ENCODE measurements at places on chromosomes 5 and 9.

DNA sequence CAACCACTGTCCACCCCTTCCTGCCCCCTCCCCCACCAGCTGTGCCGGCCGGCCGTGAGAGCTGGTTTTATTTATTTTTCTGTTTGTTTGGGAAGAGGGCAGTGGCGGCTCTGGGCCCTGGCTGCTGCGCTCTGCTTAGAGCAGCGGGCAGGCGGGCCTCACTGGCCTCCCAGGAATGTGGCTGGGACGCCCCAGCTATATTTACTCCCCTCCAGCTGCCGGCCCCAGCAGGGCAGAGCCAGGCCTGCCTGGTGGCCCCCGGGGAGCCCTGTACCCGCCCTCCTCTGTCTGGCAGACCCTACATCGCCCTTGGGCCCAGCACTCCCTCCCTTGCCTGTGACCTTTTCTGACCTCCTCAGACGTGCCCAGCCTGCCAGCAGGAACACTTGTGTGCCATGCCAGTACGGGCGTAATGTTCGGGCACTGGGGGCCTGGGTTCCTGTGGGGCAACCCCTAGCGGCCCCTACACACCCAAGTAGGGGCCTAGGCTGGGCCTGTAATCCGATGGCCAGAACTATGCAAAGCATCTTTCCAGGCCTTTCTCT, 7.7 kb downstream of the CXXC5 start:
- peaks cover 2% of the 10 kb centered on the region for H3K36me3 ChIP-seq
- H3K4me1 ChIP-seq: peaks cover 37% of the 10 kb centered on the region
- H3K27ac ChIP-seq: no peak overlapping the region
- H3K27me3 ChIP-seq: peaks cover 17% of the 10 kb centered on the region

DNA sequence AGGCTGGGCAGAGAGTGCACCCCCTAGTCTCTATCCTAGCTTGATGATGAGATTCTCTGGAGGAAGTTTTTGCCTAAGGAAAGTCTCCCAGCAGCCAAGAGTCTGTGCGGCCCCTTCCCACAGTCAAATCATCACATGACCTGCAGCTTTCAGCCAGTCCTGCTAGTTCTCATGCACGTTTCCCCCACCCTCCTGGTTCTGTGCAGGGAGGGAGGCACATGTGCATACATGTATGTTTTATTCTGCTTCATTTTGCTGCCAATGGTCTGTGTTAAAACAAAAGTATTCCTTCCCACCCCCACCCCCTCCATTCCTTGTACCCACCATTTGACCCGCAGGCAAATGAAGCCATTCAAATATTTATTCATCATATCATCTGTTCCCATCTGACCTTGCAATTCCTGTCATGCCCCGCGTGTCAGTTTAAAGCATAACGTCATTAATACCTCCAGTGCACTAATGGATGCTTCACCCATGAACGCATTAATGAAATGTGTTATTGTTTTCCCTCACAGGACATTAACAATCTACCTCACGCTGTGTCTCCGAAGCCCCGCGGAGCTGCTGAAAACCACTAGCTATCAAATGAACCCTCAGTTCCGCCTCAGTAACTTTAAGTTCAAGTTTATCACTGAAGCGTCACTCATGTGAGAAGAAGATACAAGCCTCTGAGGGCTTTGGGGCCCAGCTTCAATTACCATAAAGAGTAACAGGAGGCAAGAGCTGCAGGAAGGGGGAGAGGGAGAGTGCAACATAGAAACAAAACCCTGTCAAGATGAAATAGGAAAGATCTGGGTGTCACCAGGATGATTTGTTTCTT, 139.6 kb downstream of the RASEF start:
- no peak overlapping the region for H3K27ac ChIP-seq
- no peaks in the 10 kb centered on the region for H3K4me1 ChIP-seq
- no peak for DNase-seq
- no peak overlapping the region for H3K4me3 ChIP-seq
- H3K27me3 ChIP-seq: no peaks in the 10 kb centered on the region
- H3K36me3 ChIP-seq: no peaks in the 10 kb centered on the region

DNA sequence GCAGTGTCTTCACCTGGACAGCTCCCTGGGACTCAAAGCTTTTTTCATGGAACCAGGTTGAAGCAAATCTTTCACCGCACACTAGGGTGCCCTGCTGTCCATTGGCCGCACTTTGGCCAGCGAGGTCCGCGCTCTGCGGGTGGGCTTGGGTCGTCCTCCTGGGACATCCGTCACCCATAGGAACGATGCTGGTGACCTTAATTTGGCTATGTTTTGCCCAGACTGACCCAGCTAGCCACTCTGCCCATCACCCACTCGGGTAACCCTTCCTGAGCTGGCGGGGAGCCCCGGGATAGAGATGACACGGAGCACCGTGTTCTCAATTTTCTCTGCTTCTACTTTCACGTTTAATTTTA, 25.9 kb downstream of the ZDHHC11B start:
- H3K4me3 ChIP-seq: peak overlapping the region; percentile 83
- peak; percentile 10 for DNase-seq
- peaks cover 24% of the 10 kb centered on the region for H3K4me1 ChIP-seq
- H3K36me3 ChIP-seq: peaks cover 43% of the 10 kb centered on the region
- peak overlapping the region; percentile 93 for H3K27ac ChIP-seq

- DNase-seq: no peak
- H3K27ac ChIP-seq: no peak overlapping the region
- H3K27me3 ChIP-seq: no peaks in the 10 kb centered on the region
- peaks cover 1% of the 10 kb centered on the region for H3K4me1 ChIP-seq
Observed at GRCh38 chr9:137286975-137287383, 9.5 kb downstream of the TOR4A start.

DNA sequence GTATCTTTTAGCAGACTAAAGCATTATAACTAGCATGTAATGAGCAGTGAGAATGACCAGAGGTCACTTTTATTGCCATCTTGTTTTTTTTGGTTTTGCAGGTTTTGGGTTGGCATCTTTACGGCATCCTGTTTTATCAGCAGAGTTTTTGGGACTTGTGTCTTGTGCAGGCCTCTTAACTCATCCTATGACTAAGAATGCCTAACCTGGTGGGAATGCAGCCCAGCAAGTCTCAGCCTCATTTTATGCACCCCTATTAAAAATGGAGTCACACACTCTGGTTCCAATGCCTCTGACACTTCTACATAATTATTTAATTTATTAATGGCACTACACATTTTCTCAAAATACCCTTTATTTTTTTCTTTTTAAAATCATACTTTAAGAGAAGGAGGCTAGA, 726.5 kb upstream of the RIOK2 start:
- H3K36me3 ChIP-seq: no peaks in the 10 kb centered on the region
- no peak for DNase-seq
- no peaks in the 10 kb centered on the region for H3K4me1 ChIP-seq
- H3K4me3 ChIP-seq: no peak overlapping the region
- no peak overlapping the region for H3K27ac ChIP-seq
- no peaks in the 10 kb centered on the region for H3K27me3 ChIP-seq

DNA sequence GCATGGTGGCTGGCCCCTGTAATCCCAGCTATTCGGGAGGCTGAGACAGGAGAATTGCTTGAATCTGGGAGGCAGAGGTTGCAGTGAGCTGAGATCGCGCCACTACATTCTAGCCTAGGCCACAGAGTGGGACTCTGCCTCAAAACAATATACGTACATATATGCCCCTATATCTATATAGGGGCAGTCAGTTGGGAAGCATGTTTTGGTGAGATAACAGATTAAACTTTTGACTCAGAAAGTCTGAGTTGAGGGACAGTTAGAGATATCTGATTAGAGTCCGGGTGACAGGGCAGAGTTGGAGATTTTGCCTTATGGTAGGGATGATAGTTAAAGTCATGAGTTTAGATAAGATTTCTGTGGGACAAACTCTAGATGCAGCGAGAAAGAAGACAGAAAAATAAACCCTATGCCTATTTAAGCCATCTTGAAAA, 71.8 kb upstream of the ALDH1A1 start:
- H3K4me1 ChIP-seq: peaks cover 6% of the 10 kb centered on the region
- no peak overlapping the region for H3K27ac ChIP-seq
- DNase-seq: no peak

All from effector memory CD8-positive, alpha-beta T cell (primary cell).